ENCODE measurements at places on chromosomes 11 and 22. TPM values are rescaled to one million over a fixed set of nuclear protein-coding genes. Genes with fewer than 3 reads are reported as not detected.

DNA sequence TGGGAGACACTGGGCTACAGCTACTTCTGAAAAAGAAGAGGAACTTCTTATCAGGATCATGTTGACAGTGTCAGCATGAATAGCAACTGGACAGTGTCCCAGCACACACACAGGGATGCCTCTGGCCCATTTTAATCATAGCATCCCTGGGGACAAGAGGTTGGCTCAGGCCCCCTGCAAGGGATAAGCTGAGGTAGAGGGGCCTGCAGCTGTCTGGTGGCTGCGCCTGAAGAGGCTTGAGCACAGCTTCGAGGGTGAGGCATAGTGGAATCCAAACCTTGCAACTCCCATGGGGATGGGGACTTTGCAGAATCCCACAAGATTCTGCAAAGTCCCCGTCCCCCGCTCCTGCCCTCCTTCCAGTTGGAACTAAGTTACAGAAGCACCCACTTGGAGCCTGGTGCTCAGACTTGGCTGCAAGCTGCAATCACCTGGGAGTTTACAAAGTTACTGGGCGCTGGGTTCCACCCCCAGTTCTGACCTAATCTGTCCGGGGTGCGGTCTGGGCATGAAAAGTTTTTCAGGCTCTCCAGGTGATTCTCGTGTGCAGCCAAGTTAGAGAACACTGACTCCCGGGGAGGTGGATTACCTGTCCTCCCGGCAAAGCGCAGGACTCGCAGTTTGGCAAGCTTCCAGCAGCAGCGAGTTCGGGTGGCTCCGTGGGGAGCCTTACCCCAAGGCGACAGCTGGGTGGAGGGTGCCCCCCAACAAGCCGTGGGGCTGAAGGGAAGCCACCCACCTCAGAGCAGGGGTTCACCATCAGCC lies 16.0 kb upstream of the LINC01488 start:
- DNase-seq: no peak
- peaks cover 10% of the 10 kb centered on the region for H3K27me3 ChIP-seq
- no peaks in the 10 kb centered on the region for H3K4me1 ChIP-seq
- no peak overlapping the region for H3K4me3 ChIP-seq

DNA sequence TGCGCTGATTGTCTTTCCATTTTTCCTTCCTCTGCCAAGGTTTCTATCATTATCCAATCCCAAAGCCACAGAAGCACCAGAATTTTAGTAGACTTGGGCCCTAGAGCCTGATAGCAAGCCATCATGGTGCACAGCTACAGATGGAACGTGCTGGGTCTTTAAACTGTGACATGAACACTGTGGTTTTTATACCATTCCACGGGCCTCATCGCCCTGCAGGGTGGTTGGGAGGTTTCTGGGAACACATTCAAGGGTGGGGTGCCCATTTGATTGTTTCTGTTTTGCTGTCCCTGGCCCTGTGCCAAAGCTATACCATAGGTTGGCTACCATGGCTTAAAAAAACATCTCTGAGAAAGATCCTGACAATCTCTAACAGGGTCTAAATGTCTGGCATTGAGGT lies 151.9 kb downstream of the CACNA1I start:
- peaks cover 3% of the 10 kb centered on the region for H3K4me1 ChIP-seq
- DNase-seq: no peak
- peaks cover 6% of the 10 kb centered on the region for H3K27me3 ChIP-seq
- H3K4me3 ChIP-seq: no peak overlapping the region
- no peak overlapping the region for H3K27ac ChIP-seq

DNA sequence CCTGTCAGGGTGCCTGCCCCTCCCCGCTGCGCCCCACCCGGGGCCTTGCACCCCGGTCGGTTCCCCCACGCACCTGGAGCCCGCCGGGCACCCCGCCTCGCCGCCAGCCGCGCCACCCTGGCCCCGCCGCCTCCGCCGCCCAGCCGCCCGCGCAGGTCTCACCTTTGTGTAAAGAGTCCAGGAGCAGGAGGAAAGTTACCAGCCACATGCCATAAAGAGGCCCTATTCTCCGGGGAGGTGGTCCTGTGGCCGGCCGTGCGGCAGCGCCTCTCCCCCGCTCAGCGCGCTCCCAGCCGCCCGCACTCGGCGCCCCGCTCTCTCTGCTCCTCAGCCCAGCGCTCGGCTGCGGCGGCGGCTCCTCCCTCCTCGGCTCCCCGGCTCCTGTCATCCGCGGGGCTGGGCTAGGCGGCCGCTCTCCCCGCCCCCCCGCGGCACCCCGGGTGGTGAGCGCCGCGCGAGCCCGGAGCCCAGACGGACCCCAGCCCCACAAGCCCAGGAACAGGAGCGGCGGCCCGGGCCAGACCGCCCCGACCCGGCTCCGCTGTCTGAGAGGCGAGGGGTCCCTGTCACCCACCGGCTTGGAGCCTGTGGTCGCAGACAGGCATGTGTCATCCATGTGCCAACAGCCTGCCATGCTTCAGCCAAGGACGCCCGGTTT lies at the start of gene DSCAML1:
DSCAML1 (minus strand) TSS at position 345 of the 658 bp plus-strand sequence; CDS start at position 208, 137 bp downstream.
- no peak within 1 kb of the TSS for H3K27ac ChIP-seq
- peaks cover 61% of the 10 kb centered on the region for H3K27me3 ChIP-seq
- H3K36me3 ChIP-seq: no peaks in the 10 kb centered on the region
- H3K4me3 ChIP-seq: peak within 1 kb of the TSS; percentile 52
- peaks cover 8% of the 10 kb centered on the region for H3K4me1 ChIP-seq
- DNase-seq: peak; percentile 66

The LMNTD2 gene
- 1.2 TPM for total RNA-seq

The CCDC188 gene
- total RNA-seq: not detected

The RBMXL2 gene
- not detected for total RNA-seq

The SCN2B gene
- total RNA-seq: not detected

The WNT11 gene
- not detected for total RNA-seq

All from activated naive CD8-positive, alpha-beta T cell treated with anti-CD3 and anti-CD28 coated beads for 36 hours (primary cell).